ENCODE measurements at places on chromosomes 5 and 9.

- DNase-seq, result no peak
Observed at GRCh38 chr9:69658987-69659675, 13.0 kb downstream of the APBA1 start.

GRCh38 chr9:79360387-79361347 is 211.1 kb upstream of the TLE4 start:
- no peak for DNase-seq

DNA sequence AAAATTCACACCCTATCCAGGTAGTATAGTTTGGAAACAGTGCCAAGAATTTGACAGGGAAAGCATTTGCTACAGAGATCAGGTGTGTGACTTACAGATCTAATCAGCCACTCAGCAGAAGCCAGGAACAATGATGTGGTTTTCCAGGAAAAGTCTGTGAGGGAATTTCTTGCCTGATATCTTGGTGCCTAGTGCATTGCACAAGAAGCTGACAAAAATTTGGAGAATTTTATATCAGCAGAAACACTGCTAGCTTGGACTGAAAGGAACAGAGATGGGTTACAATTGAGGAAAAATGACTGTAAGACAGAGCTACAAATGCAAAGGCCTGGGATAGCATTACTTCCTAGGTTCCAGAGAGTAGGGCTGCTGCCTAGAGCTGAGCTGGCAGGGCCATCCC is 658.1 kb upstream of the CHD1 start:
- no peak for DNase-seq

DNA sequence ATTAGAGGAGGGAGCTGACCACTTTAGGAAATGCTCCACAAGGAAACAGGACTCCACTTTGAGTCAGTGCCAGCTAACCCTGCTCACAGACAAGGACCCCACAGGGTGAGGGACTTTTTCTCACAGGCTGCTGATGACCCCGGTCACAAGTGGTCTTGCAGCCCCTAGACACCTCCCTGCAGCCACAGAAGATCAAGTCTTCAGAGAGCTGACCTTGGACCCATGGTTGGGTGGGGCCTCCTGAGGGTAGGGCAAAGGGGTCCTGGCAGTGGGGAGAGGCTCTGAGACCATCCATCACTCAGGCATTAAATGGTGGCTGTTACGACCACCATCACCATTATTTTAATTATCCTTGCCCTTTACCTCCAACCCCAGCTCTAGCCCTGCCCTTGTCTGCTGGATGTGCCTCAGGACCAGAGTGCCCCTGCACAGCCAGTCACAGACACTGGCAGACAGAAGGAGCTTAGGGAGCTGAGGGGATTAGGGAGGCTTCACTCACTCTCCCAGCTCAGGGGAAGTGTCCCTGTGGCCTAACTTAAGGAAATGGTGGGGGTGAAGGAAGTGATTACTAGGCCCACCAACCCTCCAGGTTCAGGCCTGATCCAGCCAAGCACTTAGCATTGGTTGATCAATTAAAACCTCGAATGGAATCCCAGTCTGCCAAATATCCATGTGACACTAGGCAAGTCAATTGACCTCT is 1.6 kb downstream of the ACSL6 start:
- no peak for DNase-seq

DNA sequence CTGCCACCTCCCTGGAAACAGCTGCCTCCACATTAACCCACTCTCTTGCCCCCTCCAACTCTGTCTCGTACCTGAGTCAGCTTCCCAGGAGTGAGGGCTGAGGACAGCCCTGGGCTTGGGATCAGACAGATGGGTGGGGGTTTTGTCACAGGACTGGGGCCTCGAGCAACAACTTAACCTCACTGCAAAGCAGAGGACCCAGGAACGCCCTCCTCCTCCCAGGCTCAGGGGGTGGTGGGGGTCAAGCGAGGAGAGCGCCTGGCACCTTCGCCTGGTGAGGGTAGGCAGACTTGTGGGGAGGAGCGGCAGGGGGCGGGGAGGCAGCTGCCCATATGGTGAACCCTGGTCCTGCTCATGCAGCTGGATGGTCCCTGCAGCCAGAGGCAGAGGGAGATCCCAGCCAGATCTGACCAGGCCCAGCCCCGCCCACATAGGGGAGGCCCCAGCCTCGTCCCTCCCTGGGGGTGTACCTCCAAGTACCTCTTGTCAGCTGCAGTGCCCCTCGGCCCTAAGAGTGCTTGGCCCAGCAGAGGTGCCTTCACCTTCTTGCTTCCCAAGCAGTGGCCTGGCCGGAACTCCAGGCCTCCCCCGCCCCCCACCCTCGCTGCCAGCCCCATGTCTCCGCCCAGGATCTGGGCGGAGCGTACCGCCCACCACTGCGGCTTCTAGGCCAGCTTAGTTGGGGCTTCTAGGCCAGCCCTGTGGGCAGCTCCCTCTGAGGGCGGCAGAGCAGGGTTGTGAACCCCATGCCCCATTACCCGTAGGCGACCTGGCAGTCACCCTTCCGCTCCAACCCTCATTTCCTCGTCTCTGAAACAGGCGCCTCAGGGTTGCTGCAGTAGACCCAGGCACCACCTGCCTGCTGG is at the start of gene SARDH:
SARDH (minus strand) TSS at position 579 of the 866 bp plus-strand sequence. CDS start 4,179 bp downstream, outside the sequence.
- DNase-seq, result peak; percentile 31

DNA sequence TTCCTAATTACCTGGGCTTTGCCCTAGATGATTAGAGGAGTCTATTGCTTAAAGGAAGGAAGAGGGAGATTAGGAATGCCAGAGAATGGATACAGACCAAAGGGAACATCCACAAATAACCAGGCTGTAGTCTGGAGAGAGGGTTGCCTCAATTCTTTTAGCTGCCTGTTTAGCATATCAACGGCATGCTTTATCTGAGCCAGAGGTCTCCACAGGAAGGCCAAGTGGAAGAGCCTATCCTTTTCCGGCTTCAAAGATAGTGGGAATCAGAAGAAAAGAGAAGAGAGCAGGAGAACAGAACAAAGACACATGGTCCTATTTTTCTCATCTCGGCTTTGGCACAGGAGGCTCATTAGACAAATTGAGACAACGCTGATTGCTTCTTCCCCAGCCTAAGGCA is 142.4 kb downstream of the NMUR2 start:
- DNase-seq, result no peak

- no peak for DNase-seq
Observed at GRCh38 chr9:27925815-27926214, 352.5 kb upstream of the C9orf72 start.

DNA sequence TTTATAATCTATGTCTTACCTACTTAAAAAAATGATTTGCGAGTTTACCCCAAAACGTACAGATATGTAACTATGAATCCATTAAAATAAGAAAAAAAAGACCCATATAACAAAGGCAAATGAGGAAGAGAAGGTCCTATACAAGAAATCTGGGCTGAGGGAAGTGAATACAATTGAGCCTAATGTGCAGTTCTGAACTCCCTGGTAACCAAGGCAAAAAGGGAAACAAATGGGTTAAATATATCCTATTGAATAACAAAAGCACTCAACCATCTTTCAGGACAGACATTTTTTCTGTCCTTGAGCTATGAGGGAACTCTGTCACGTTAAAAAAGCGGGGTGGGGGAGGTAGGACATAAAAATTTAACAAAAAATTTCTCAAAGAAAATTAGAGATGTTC is 78.6 kb downstream of the PTPN3 start:
- DNase-seq, result no peak

DNA sequence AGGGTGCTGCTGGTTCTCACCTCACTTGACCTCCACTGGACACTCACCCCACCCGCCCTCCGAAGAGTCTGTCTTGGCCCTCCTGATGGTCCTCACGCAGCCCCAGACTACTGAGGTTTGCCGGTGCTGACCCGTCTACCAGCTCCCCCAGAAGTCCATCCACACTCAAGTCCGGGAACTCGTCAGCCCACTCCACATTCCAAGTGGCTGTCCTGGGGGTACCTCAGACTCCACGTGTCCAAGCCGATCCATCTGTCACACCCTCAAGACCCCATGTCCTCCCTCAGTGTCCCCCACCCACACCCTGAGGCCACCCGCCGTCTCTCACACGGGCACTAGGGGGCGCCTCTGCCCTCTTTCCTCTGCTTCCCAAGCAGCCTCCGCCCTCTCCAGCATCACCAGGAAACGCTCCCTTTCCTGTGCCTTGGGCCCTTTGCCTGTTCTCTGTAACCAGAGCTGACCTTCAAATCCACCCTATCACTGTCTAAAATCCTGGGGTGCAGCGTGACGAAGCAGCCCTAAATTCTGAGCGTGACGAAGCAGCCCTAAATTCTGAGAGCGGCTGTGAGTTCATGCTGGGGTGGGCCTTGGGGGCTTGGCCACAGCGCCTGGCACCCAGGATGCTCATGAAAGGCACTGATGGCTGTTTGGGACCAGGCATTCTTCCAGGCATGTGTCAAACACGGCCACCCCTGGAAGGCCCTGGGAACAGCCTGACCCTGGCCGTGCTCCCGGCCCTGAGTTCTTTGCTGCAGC is 95.7 kb downstream of the KCNT1 start:
- DNase-seq, result peak; percentile 3

DNA sequence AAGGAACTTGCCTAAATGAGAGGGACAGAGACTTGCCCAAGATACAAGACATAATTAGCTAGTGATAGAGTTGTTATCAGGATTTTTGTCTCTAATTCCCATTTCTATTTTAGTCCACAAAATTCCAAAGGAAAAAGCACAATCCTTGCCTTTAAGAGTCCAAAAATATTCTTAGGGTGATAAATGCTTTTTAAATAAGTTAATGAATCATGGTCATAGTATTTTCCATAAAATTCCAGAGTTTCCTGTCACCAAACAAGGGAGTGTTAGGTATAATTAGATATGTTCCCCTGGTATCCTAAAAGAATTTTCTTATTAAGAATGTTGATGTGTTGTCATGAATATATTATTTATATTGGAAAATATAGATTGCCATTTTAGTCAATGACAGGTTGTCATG is 21.8 kb upstream of the CEP72 start:
- no peak for DNase-seq

- no peak for DNase-seq
Observed at GRCh38 chr5:40515476-40515875, 164.2 kb upstream of the PTGER4 start.

- DNase-seq, result no peak
Observed at GRCh38 chr9:114853071-114853855, 47.4 kb upstream of the TNFSF15 start.

- no peak for DNase-seq
Observed at GRCh38 chr5:67437905-67438845, 241.6 kb upstream of the CD180 start.

DNA sequence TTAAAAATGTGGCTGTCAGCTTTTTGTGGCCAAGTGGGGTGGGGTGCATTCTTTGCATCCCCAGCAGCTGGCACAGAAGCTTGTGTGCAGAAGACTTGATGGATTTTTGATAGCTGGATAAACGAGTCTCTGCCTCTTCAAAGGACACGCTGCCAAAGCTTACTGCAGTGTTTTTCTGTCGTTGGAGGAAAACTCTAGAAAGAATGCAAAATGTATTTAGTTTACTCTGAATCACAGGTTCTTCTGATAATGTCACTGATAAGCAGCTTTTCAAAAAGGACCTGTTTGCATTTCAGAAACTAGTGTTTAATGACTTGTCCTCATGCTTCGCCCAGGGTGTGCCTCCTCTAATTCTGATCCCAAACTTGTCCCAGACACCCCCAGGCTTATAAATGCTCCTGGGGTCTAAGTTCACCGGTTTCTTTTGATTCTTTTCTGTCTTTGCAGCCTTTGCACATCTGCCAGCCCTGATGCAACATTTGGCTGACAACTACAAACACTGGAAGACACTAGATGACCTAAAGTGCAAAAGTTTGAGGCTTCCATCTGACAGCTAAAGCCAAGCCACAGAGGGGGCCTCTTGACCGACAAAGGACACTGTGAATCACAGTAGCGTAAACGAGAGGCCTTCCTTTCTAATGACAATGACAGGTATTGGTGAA is 66.0 kb downstream of the WDR41 start:
- DNase-seq, result no peak

DNA sequence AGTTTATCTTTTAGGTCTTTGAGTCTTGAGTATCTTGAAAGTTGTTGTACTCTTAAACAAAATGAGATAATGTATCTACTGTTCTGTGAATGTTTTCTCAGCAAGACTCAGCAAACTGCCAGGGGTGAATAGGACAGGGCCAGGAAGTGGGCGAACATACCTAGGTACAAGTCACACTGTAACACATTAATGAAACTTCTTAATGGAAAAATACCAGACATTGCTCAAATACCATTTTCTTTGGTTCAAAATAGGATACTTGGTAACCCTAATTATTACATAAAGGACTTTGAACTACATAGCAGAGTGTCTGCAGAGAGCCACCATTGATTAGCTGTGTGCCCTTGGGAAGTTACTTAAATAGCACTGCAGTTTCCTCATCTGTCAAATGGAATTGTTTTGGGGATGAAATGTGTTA is 197.5 kb downstream of the ARHGEF28 start:
- DNase-seq, result no peak

DNA sequence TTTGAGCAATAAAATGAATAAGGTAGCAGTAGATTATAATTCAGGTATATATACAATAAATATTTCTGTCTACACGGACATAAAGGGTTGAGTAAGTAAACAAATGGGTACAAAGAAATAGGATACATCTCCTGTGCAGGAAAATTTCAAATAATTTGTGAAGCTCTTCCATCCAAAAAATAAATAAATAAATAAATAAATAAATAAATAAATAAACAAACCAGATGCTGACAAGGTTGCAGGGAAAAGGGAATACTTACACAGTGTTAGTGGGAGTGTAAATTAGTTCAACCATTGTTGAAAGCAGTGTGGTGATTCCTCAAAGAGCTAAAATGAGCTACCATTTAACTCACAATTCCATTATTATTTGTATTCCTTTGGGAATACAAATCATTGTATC is 227.3 kb upstream of the CDH18 start:
- DNase-seq, result no peak

DNA sequence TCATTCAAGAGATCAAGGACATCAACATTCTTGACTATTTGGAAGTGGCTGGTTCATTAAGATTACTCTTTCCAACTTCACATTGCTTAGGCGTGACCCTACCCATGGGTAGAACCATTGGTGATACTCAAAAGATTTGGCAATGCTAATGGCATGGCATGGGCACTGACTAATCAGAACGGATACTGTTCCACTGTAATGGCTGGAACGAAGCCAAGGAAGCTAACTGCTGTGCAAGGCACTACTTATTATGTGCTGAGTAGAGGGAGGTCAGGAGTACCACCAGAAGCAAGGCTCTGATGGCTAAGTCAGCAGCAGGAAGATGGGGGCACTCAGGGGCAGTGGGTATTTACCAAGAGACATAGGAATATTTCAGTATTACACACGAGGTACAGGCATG is 31.9 kb downstream of the GNA14 start:
- DNase-seq, result no peak

GRCh38 chr9:74172874-74173273 is 324.3 kb upstream of the RORB start:
- no peak for DNase-seq

GRCh38 chr5:126002222-126002897 is 420.8 kb upstream of the GRAMD2B start:
- DNase-seq, result no peak

GRCh38 chr9:12722131-12722530 is 28.9 kb downstream of the TYRP1 start:
- DNase-seq, result no peak
